ENCODE measurements at places on chromosomes 1 and 21.

- no peak for DNase-seq
Measured at GRCh38 chr21:27694667-27695066, 727.8 kb upstream of the ADAMTS5 start.

DNA sequence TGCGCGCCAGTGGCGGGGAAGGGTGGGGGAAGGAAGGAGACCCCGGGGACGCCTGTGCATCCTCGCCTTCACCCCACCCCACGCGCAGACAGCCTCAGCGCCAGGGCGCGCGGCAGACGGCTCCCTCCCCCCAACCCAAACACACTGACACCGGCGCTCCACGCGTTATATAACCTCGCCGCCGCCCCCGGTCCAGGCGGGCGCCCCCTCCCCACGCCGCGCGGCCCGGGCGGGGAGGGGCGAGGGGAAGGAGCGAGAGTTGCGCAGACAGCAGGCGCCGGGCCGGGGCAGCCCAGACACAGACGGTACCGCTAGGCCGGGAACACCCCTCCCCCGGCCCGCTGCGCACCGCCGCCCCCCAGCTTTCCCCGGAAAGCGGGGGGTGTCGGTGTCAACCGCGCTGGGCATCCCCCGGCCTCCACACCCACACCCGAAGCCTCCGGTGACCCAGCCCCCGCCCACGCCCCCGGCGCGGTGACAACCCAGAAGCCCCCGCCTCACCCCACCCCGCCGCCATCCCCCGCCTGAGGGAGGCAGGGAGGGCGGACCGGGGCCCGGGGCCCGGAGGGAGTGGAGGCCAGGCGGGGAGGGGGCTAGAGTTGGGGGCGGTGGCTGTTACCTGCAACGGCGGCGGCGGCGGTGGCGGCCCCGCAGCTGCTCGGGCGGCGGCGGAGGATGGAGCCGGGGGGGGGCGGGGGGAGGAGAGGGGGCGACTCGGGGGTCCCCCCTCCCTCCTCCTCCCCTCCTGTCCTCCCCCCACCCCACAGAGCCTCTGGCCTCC is 432 bp downstream of the AKT3 start:
- DNase-seq, result peak; percentile 71

GRCh38 chr1:183506561-183506960 is 34.3 kb downstream of the SMG7 start:
- DNase-seq, result no peak

DNA sequence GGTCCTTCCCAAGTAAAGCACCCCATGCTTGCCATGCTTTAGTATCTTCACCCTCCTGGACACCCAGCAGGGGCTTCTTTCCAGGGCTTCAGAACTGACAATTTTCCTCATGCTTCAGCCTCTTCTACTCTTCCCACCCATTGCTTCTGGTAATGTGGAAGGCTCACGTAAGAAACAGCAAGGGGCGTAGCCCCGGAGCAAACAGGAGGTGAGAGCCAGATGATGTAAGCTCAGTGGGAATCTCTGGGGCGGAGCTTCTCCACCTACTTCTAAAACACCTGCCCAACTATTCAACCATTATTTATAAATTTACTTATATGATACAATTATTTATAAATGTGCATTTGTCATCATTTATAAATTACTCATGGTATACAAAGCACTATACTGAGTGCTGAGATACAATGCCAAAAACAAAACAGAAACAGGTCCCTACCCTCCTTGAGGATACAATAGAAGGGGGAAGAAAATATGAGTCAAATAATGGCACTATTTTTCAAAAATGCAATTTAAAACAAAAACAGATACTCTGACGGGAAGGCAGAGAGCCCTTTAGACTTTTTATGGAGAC is 140.1 kb upstream of the CAMK1G start:
- DNase-seq, result no peak

DNA sequence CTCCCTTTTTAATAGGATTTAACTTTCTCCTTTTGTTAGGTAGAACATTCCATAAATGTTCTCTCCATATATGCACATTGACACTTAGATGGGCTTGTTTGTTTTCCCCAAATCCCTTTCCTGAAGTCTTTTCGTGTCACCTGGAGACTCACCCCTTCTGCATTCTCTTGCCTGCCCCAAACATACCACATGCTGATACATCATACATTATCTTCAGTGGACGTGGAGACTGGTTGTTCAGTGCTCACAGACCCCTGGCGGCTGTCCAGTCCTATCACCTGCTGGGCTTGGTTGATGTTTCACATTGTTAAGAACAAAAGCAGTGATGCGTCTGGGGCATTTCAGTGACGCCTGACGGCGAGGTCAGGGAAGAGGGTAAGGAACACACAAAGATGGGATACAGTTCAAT is 22.2 kb downstream of the FMOD start:
- no peak for DNase-seq

DNA sequence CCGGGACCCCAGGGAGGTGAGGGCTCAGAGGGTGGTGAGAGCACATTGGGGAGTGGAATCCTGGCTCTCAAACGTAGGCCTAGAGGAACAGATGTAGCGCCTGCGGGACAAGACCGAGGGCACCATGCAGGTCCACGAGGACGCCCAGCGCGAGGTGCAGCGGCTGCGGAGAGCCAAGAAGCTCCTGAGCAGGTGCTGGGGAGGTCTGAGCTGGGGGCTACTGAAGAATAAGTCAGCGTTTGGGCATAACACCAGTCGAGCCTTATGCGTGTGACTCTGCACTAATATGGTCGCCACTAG is 2.6 kb upstream of the NBPF3 start:
- no peak for DNase-seq

DNA sequence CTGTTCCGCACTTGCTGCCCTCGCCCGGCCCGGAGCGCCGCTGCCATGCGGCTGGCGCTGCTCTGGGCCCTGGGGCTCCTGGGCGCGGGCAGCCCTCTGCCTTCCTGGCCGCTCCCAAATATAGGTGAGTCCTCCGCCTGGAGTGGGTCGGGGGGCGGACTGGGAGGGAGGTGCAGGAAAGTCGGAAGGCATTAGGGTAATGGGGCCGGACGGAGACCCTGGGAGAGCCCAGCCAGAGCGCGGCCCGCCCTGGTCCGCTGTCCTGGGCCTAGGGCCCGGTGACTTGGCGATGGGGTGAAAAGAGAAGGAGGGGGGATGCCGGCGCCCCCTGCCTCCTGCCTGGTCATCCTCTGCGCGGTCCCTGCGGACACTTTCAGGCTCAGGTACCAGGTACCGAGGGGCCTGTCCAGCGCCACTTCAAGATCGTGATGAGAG is 243 bp downstream of the ADAM15 start:
- no peak for DNase-seq

GRCh38 chr1:72837781-72838180 is 555.4 kb upstream of the NEGR1 start:
- DNase-seq, result no peak

GRCh38 chr1:26583646-26584485 is 54.3 kb downstream of the RPS6KA1 start:
- no peak for DNase-seq

DNA sequence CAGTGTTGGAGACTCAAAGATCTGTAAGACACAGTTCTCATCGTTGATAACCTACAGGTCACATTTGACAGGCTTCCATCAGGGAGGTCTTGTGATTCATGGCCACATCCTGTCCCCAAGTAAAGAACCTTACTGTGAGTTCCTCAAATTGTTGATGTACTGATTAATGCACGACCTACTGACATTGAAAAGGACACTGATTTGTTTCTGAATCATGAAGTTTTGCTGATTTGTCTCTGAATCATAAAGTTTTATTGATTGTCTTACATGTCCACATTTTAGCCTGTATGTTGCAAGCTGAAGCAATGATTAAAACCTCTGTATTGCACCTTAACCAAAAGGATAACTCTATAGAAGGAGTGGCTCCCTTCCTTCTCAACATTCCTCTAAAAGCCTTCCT is 476.3 kb upstream of the RUNX1 start:
- DNase-seq, result no peak

All from stimulated activated naive CD4-positive, alpha-beta T cell (primary cell).